HT1080 (cell line): ENCODE measurements at places on chromosomes 11 and 22.

DNA sequence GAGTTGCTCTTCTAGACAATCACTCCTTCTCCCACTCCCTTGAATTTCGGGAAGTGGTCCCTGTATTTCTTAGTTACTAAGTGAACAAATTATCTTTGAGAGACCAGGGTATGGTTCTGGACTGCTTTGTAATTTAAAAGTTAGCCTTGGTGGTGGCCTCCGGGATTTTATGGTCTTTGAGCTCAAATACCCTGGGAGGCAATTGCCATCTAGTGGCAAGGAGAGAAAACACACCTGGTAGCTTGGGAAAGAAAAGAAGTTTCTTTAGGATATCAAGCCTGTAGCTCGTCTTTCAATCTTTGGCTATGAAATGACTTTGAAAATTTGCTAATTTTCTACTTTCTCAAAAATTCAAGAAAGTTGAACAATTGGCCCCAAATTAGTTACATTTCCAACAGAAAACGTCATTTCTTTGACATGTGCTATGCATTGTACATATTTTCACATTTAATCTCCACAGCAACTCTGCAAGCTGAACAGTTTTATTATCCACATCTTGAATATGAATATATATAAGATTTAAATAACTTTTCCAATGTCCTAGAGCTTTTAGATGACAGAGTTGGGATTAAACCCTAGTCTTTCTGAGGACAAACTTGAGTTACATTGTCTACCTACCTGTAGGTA lies 39.1 kb downstream of the MMP27 start:
- DNase-seq = peak; percentile 49

DNA sequence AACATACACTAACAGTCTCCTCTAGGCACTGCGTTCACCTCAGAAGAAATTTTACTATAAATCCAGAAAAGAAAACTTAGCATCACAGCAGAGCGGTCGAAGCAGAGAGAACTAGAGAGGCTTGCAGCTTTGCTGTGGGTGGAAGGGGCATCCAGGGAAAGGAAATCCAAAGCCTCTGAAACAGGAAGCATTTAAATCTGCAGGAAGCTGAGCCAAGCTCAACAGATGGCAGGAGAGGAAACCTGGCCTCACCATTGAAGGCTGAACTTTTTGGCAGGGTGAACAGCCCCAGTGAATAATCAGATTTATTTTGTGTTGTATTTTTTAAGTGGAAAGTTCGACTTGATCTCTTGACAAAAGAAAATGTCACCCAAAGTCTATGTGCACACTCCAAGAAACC lies 858.1 kb downstream of the OPCML start:
- no peak for DNase-seq

- peak; percentile 71 for DNase-seq
Measured at GRCh38 chr11:66188580-66188979, 79.9 kb upstream of the RAB1B start.

GRCh38 chr22:31106001-31106571 lies 1.3 kb downstream of the SELENOM start:
- no peak for DNase-seq

DNA sequence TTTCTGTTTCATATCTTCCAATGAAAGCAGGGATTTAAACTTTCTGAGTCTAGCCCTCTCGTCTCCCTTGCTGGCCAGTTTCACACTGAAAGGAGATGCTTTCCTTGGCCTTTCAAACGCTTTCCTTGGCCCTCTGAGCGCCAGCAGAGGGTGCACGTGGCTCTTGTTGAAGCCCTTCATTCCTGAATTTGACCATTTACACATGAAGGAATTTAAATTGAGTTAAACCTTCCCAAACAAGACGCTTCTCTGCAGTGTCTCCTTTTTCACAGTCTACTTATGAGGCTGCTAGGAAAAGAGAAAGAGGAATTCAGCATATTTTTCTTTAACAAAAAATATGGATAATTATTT lies 21.6 kb downstream of the NNMT start:
- peak; percentile 45 for DNase-seq

GRCh38 chr22:41175546-41175945 lies 29.6 kb upstream of the L3MBTL2 start:
- DNase-seq = no peak

GRCh38 chr11:87275176-87275575 lies 237.4 kb downstream of the TMEM135 start:
- DNase-seq = no peak

DNA sequence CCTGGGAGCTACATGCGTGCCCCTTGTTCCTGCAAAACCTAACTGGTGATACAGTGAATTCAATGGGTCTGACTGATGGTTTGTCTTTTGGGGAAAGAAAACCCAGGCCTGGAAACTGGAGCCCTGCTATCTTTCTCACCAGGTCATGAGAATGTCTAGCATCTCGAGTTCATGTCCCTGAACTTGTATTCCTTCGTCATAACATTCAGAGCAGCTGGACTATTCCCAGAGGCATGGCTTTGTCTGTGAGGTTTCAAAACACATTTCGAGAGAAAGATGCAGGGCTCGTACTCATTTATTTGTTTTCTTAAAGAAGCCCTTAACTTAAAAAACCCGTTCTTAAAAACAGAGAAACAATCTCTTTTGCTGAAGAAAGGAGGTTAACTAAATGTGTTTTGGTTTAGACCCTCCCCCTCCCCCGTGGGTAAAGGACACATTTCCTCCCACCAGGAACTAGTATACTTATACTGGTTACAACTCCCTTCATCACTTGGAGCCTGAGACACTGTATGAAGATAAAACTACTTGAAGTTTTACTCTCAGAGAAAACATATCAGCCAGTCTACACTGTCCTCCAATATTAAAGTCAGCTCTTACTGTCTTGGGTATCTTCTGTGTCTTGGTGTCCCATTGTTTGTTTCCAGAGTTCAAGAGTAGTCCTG lies 43.2 kb downstream of the ME3 start:
- no peak for DNase-seq

- DNase-seq = no peak
Measured at GRCh38 chr11:72886619-72887018, 72.4 kb downstream of the ATG16L2 start.

DNA sequence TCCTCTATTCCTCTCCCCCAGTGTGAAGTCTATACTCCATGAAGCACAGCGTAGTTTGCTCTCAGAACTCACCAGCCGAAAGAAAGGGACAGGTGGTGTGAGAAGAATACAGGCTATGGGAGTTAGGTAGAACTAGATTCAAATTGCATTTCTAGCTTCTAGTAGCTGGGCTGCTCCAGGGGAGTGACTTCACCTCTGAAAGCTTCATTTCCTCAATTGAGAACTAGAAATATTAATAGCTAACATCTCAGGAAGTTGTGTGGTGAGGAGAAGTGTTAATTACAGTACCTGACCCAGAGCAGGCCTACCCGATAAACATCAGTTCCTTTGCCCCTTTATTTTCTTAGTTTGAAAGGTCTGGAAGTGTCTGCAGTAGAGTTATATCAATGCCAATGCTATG lies 484.7 kb upstream of the TENM4 start:
- no peak for DNase-seq

DNA sequence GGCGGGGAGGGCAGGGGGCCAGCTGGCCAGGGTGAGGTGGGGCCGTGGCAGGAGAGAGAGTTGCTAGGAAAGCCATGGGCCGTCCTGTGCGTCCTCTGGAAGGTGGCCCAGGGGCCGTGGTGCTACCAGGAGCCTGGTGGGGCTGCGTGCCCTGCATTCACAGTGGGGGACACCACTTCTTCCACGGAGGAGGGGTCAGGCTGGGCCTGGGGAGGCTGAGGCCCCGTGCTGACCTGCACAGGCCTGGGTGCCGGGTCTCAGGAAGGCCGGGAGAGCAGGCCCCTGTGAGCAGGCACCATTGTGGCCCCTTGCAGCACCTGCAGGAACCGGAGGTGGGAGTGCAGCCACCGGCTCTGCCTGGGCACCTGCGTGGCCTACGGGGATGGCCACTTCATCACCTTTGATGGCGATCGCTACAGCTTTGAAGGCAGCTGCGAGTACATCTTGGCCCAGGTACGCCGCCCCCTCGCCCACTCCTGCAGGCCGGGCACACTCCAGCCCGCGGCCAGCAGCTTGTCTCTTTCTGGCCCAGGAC lies 12.0 kb downstream of the MUC5B start:
- no peak for DNase-seq

DNA sequence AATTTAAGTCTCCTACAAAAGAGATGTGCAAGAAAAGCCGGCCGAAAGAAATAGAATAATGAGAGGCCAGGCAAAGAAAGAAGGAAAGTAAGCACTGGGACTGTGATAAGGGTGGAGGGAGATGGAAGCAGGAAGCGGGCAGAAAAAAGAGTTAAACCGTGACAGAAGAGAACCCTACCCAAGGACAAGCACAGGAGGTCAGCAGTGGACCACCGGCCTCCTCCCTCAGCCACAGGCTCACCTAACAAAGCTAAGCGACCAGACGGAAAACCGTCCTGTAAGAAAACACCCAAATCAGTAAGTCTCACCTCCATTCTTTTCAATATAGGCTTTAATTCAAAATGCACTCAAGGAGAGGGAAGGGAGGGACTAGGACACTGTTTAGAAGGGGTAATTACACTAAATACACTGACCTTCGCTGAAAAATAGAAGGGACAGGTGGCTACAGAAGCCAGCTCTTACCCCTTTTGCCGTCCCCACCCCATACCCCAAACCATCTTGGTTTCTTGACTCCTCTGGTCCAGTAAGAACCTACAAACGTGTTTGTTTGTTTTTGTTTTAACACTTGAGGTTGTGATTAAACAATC lies 1.9 kb downstream of the FAM181B start:
- no peak for DNase-seq

DNA sequence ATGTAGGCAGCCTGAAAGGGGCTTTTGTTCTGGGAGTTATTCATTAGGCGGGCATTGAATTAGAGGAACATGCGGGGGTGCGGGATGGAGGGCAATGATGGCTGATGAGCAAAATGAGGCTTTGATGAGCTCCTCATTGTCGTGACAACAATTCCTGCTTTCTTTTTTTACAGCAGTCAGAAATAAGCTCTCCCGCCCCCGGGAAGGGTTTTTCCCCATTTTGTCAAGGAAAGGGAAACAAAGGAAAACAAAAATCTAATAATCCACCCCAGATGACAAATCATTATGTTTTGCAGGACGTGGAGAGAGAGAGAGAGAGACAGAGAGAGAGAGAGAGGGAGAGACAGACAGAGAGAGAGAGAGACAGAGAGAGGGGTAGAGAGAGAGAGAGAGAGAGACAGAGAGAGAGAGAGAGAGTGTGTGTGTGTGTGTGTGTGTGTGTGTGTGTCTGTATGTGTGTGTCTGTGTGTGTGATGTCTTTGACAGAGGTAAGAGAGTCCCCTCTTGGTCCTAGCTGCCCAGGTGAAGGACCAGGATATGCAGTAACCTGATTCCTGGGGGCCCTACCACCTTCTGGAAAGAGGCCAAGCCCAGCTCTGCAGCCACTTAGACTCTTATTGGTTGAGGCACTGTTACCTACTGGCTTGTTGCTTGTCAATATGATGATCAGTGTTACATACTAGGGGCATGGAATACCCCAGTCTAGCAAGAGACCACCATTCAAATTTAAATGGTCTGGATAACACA lies 46.7 kb upstream of the PARVA start:
- no peak for DNase-seq

DNA sequence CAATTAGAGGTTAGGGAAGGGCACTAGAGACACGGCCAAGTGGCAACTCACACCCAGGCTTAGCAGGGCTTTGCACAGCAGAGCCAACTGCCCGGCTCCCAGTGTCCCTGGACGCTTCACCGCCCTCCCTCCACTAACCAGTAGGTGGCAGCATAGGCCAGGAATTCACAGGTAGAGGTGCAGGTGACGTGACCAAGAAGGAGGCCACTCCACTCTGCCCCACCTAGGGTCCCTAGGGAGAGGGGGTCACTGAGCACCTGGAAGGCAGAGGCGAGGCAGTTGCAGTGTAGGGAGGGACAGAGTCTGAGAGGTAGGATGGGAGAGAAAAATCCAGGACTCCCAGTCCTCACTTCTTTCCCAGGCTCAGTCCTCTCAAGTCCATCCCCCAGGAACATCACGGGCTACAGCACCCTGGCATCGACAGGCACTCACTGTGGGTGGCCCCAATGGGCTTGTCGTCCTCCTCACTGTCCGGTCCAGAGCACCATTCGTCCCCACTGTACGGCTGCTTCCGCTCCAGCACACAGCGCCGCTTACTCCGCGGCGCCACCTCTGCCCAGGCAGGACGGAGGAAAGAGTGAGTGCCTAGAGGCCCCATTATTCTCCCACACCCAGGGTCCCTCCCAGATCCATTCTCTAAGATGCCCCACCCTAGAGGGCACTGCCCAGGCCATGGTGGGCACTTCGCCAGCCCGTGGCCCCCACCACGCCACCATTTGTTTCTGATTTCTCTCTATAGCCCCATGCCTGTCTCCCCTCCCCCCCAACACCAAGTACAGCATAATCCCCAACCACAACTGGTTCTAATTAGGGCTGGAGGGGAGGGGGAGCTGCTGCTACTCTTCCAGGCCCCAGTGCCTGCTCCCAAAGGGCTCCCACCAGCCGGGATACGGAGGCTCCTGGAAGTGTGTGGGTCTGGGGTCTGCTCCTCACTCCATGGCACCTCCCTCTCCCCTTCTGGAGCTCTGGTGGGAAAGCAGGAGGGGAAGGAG lies 18.4 kb downstream of the BCL9L start:
- peak; percentile 74 for DNase-seq

DNA sequence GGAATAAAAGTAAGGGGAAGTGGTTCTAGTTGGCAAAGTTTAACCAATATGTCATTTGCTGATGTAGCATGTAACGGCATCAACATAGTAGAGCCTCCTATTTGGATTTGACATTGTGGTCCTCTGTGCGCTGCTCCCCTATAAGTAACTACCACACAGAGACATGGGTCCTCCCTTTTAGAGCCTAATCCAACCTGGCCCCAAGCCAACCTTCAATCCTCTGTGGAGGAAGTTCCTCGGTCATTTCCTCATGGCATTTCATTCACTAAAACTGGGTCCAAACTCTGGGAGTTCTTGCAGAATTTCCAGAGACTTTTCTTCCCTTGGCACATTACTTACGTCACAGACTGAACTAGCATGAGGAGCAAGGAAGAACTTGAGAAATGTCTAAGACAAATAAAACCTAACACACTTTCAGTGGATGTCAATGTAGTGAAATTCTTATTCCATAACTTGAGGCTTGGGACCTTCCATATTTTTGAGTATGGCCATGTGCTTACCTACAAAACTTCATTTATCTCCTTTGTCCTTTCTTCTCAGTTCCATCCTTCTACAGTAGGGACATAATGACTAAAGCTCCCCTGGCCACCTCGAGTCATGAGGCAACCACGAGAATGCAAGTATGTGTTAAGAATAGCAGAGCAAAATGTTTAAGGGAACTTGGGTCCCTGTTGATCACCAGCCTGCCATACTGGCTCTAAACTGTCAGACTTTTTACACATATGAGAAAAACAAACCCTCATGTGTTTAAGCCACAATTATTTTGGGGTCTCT lies 34.7 kb downstream of the MMP20 start:
- no peak for DNase-seq

DNA sequence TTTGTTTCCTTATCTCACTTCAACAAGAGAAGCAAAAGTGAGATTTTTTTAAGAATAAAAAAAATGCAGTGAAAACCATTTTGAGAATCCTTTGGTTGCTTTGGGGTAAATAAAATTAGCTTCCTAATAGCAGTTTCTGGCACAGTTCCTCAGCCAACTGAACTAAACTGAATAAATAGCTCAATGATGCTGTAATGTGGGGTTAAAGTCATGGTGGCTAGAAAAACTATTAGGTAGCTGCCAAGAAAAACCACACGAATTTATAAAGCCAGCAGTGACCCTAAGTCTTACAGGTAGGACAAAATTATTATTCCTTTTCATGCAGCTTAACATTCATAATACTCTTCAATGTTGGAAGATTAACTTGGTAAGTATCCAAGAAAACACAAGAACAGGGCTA lies 142.4 kb downstream of the APIP start:
- DNase-seq = no peak

GRCh38 chr11:113634940-113635575 lies 71.0 kb downstream of the TMPRSS5 start:
- DNase-seq = no peak

- DNase-seq = no peak
Measured at GRCh38 chr11:71551711-71552110, 3.5 kb downstream of the KRTAP5-9 start.

- DNase-seq = no peak
Measured at GRCh38 chr11:105393326-105393725, 216.5 kb upstream of the GRIA4 start.
